K562 (cell line): ENCODE measurements at places on chromosomes 1 and 21. TPM values are rescaled to one million over a fixed set of nuclear protein-coding genes. Genes with fewer than 3 reads are reported as not detected.

Gene S100A9
- not detected in 2 replicates for polyA plus RNA-seq

Gene DIO1
- not detected in 2 replicates for polyA plus RNA-seq

Gene ITLN2
- polyA plus RNA-seq = not detected in 2 replicates

Gene PIK3CD
- 10.8 and 11.1 TPM in 2 replicates for polyA plus RNA-seq

Gene SYT14
- 0.01 TPM in 1 of 2 replicates, not detected in the other for polyA plus RNA-seq

Gene GLIS1
- not detected in 2 replicates for polyA plus RNA-seq

Gene U2AF1
- polyA plus RNA-seq = 173 and 213 TPM in 2 replicates
